ENCODE measurements at places on chromosomes 1 and 21.

DNA sequence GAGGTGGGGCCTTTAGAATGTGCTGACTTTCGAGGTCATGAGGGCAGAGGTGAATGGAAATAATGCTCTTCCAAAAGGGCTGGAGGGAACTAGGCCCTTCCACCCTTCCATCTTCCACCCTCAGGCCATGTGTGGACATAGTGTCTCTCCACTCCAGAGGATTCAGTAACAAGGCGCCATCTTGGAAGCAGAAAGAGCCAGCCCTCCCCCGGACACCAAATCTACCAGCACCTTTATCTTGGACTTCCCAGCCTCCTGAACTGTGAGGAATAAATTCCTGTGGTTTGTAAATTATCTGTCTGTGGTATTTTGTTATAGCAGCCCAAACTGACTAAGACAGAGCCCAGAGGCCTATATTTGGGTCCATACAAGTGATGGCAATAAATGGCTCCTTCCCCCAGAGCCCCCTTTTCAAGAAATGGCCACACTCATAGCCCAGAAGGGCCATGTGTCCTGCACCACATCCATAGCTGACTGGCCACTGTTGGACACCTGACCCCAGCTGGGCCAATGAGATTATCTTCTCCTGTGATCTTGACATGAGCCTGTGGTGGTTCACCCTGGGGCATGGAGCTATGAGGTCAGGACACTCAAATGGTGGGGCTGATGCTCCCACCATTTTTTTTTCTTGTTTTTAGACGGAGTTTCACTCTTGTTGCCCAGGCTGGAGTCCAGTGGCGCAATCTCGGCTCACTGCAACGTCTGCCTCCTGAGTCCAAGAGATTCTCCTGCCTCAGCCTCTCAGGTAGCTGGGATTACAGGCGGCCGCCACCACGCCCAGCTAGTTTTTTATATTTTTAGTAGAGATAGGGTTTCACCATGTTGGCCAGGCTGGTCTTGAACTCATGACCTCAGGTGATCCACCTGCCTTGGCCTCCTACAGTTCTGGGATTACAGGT lies 114.9 kb downstream of the RRAGC start:
- no peak for DNase-seq

GRCh38 chr1:30801771-30802198 lies 44.2 kb upstream of the LAPTM5 start:
- DNase-seq: peak; percentile 88

DNA sequence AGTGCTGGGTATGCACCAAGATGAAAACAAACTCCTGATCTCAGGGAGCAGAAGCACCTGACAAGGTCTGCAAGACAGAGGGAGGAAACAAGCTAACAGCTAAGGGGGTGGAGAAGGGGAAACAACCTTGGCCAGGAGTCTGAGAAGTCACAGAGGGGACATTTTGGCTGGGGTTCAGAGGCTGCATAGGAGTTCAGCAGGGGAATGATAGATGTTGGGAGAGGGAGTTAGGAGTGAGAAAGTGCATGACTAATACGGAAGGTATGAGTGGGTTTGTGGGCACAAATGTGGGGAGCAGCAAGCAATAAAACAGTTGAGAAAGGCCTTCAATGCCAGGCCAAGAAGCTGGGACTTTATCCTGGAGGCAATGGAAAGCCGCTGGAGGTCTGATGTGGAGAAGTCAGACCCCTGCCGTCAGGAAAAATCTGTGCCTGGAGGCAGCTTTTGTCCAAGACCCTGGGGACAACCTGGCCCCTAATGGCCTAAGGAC lies 16.4 kb downstream of the EPHA2 start:
- no peak for DNase-seq

DNA sequence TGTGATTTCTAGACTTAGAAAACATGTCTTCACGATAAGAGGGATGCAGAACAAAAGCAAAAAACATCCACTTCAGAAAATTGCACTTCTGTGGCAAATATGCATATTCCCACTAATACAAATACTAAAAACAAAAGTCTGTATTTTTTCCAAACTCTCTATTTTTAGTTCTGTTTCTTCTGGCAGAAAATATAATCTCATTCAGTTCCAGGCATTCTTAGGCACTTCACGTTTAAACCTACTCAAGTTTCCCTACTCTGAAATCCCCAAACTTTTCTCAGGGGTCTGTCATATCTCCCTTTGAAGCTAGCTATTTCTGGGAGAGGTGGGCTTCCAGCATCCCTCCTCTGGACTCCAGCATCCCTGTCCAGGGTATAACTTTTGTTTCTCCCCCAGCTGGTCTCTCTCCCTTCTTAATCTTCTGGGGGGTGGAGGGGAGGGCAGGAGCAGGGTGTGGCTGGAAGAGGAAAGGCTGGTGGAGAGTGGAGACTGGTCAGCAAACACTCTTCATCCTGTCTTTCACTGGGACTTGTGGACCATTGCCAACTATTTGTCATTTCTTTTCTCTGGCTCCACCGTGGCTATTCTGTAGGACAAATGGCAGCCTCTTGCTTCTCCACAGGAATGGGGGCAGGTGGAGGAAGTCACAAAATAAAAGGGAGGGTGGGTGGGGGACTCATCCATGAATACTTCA lies 19.6 kb upstream of the NCF2 start:
- DNase-seq: no peak

DNA sequence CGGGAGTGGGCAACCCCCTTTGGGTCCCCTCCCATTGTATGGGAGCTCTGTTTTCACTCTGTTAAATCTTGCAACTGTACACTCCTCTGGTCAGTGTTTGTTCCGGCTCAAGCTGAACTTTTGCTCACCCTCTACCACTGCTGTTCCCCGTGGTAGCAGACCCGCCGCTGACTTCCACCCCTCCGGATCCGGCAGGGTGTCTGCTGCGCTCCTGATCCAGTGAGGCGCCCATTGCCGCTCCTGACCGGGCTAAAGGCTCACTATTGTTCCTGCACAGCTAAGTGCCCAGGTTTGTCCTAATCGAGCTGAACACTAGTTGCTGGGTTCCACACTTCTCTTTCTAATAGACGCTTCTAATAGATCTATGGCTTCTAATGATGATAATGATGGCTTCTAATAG lies 488.6 kb downstream of the MRPL39 start:
- no peak for DNase-seq

DNA sequence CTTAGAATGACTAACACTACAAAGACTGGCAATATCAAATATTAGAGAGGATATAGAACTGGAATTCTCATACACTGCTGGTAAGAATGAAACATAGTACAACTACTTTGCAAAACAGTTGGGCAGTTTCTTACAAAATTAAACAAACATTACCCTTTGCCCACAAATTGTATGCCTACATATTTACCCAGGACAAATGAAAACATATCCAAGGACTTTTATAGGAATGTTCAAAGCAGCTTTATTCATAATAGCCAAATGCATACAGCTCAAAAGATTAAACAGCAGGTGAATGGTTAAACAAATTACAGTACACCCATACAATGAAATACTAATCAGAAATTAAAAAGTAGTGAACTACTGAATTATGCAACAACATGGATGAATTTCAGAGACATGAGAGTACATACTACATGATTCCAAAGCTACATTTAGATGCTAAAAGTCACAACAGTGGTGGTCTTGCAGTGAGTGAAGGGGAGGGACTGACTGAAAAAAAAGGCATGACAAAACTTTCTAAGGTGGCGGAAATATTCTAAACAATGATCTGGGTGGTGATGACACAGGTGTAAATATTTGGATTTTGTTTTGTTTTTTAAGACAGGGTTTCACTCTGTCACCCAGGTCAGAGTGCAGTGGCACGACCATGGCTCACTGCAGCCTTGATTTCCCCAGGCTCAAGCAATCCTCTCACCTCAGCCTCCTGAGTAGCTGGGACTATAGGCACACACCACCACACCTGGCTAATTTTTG lies 40.4 kb downstream of the LYST start:
- DNase-seq: no peak

DNA sequence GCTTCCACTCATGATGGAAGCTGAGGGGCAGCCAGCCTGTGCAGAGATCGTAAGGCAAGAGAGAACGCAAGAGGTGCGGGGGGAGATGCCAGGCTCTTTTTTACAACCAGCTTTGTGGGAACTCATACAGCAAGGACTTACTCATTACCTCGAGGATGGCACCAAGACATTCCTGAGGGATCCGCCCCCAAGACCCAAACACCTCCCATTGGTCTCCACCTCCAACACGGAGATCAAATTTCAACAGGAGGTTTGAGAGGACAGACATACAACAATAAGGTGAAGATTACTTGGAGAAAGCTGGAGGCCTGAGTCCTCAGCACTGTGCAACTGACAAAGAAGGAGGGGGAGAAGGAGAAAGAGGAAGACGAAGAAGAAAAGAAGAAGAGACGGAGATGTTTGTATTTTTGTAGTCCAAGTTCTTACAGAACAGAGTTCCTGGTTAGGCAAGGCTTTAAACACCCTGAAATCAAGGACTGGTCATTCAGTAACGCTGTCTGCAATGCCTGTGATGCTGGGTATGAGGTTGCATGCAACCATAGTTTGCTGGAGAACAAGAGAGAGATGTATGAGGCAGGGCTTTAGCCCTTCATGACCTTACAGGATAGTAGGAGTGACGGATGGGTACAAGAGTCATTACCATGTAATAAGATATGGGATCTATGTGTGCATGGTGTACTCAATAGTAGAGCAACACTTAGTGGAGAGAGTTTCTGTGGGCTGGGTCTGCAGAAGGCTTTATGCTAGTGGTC lies 19.7 kb upstream of the GALNT2 start:
- DNase-seq: no peak

GRCh38 chr1:37480125-37480466 lies 5.7 kb downstream of the ZC3H12A start:
- DNase-seq: no peak

- no peak for DNase-seq
Measured at GRCh38 chr1:198174297-198174696, 17.5 kb downstream of the NEK7 start.

- DNase-seq: no peak
Measured at GRCh38 chr1:192573499-192573898, 2.1 kb upstream of the RGS1 start.

GRCh38 chr1:245317217-245317616 lies 162.4 kb downstream of the KIF26B start:
- no peak for DNase-seq

- DNase-seq: no peak
Measured at GRCh38 chr1:19274636-19275035, 13.9 kb downstream of the AKR7A3 start.

GRCh38 chr1:222618880-222619596 lies 1.1 kb downstream of the MIA3 start:
- DNase-seq: peak; percentile 21

- DNase-seq: no peak
Measured at GRCh38 chr1:198117267-198117666, 39.5 kb upstream of the NEK7 start.

- no peak for DNase-seq
Measured at GRCh38 chr1:201653233-201653632, 114.3 kb downstream of the NAV1 start.

DNA sequence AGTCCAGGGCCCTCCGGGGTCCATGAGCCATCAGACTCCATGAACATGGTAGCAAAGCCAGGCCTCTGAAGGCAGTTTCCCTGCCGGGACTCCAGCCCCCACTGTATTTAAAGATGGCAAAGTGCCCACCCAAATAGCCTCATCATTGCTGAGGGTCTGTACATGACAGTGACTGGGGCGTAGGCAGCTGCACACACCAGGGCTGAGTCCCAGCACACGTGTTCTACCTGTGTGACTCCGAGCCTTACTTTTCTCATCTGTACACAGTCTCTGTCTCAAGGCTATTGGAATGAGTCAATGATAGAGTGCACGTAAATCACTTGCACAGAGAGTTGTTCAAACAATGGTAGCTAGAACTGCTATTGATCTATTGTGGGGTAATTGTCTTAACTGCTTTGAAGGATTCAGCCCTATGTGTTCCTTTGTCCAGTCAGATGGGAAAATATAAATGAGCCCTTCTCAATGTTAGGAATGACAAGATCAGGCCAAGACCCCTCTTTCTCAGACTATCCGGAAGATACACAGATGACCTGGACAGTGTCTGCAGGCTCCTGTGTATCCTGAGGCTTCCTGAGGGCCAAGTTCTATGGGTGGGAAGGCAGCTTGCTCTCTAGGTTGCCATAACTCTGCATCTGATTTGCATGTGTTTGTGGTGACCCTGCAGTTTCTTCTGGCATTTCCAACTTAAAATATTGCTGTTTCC lies 48.9 kb downstream of the RASSF5 start:
- no peak for DNase-seq

DNA sequence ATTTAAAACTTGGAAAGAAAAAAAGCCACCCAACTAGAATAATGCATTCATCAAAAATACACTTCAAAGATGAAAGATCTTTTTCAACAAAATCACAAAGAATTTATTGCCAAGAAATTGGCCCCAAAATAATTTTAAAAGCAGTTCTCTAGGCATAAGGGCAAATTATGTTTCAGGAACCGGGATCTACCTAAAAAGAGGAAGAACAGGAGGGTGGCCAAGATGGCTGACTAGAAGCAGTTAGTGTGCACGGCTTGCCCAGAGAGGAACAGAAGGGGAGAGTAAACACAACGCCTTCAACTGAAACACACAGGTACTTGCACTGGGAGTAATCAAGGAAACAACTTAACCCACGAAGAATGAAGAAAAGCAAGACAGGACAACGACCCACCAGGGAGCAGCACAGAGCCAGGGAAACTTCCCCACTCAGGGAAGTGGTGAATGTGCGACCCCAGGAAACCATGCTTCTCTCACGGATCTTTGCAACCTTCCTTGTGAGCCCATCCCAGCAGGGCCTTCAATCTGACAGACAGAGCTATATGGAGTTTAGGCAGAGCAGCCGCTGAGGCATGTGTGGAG lies 46.1 kb downstream of the ACKR1 start:
- no peak for DNase-seq

GRCh38 chr1:89274411-89274857 lies 1.8 kb upstream of the GBP5 start:
- no peak for DNase-seq

DNA sequence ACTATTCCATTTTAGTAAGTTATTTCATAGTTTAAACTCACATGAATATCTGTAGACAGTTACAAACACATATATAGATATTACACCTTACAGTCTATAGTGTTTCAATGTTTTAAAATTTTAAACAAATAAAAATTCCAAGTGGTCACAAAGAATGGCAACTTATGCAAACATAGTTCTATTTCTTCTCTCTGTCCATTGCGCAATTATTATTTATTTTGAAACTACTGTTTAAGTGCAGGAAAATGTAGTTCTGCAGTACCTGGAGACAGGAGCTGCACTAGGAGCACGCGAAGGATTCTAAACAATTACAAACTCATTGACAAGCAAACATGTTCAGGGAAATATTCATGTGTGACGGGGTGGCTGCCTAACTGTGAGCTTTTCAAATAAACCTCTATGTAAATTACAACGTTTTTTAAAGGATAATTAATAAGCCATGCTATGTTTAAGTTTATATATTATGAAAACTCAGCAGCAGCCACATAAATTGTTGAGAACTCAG lies 312.0 kb upstream of the DUSP10 start:
- DNase-seq: no peak

Data from midbrain (tissue), 1 donor.